ENCODE measurements at places on chromosomes 7 and 10. TPM values are rescaled to one million over a fixed set of nuclear protein-coding genes. Genes with fewer than 3 reads are reported as not detected.

Gene LIPN
- total RNA-seq, result not detected

Gene BAMBI
- 33.4 TPM for total RNA-seq

Gene SH2B2
- total RNA-seq, result 1.2 TPM

Gene CYP2C19
- total RNA-seq, result not detected

Gene TBRG4
- 47.5 TPM for total RNA-seq

Gene SLC35G1
- 3.7 TPM for total RNA-seq

Gene C10orf105
- total RNA-seq, result under 0.01 TPM

Gene VGF
- total RNA-seq, result 0.14 TPM

Gene KIAA1549
- total RNA-seq, result 1.4 TPM

Gene EBLN1
- total RNA-seq, result not detected

Gene CYP26C1
- under 0.01 TPM for total RNA-seq
